ENCODE measurements at places on chromosomes 6 and 20.
A peak's percentile ranks its signal among the peaks of the same experiment; 100 is the strongest.

DNA sequence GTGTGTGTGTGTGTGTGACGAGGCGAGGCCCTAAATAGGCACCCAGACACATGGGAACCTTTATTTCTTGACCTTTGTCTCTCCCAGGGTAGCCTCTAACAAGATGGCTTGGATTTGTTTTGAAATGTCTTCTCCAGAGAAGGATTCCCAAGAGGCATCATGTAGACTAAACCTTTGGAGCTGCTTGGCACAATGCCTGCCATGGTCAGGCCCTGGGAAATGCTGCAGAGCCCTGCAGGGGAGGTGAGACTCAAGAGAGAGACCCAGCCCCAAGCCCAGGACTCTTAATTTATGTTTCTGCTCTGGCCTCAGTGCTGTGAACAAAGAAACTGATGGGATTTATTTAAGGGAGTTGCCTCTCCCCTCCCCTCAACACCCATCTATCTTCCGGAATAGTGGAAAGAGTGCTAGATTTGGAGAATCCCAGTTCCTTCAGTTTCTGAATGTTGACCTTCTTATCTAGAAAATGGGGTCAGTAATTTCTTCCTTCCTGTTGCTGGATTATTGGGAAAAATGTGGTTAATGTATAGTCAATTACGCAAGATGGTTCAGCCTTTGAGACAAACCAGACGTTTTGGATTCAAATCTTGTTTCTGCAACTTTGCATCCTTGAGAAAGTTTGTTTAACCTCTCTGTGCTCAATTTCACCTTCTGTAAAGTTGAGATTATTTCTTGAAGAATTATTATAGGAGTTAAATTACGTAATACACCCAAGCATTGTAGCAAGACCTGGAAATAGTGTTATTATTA, 434.8 kb downstream of the MAFB start:
- DNase-seq, result no peak

DNA sequence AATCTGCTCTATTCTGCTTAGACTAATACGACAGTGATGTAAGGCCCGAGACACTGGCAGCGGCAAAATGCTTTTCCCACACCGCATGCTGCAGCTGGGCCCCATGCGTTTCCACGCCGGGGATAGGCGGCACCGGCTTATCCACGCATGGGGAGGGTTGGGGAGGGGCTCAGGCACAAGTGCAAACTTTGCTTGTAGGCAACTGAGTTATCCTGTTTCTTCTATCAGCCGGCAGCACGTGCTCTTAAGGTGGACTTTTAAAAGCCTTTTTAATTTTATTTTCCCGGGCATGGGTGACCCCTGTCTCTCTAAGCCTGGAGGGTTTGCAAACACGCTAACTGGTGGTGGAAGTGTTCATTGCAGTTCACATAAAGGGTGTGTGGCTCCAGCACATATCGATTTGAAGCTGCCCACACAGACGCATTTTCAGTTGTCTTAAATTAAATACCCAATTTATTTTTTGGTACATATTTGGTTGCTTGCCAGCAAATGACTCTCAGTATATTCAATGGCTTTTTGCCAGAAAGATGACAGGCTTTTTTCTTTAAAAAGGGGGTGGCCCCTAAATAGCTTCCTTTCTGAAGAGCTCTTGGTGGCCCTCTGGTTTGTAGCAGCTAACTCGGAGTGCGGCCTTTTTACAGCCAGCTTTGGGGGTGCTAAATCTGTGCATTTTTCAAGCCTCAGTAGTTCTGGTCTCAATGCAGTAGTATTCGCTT, 561.8 kb upstream of the AGPAT4 start:
- no peak for DNase-seq

DNA sequence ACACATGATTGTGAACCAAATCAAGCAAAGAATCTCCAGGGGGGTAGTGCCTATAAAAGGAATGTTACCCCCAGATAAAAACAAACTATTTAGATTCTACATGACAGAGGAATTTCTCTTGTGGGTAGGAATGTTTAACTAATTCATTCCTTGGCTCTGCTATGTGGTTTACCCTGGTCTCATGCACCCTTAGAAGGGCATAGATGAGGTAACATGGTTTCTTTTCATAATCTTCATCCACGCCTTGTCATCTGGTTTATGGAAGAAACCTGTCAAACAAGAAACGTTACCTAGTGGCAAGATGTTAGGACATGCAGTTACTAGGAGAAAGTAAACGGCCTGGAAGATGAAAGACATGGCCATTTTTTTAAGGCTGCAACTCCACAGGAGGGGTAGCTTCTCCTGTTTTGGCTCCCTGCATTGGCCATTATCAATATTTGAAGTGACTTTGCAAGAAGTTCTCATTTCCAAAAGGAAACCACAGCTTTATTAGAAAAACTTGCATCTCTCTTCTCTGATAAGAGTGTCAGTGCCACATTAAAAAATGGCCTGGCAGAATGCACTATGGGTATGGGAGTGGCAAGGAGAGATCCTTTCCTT, 45.5 kb downstream of the STX11 start:
- DNase-seq, result no peak

GRCh38 chr6:142879527-142879926, 65.4 kb downstream of the HIVEP2 start:
- DNase-seq, result no peak

DNA sequence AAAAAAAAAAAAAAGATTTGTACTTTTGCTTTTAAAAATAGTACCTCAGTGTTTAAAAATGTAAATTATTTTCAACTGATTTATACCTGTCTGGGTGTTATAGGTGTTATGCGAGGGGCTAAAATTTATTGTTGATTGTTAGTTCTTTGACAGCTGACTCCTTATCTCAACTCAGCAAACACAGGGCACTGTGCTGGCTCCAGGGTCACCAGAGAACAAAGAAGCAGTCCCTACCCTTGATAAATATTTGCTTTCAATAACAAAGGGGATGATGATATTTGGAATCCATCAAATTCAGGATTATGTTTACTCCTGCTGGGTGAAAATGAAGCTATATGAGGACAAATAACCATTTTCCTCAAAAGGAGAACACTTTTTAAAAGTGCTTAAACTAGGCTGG, 34.2 kb upstream of the KAT14 start:
- no peak for DNase-seq

DNA sequence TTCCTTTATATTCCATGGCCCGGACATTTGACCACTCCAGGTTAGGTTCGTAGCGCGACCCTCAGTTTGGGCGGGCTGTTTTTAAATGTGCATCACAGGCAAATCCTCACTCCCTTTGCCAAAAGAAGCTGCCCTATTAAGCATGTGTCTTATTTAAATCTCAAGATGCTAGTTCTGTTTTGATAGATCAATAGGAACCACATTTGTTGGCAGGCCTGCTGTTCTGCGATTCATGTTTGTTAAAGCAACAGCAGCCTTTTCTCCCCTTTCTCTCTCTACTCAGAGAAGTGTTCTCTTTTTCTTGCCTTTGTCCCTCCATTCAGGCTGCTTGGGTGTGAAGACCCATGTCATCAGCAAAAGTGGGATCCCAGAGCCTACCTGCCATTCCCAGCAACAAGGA, 212.0 kb upstream of the SSTR4 start:
- no peak for DNase-seq

GRCh38 chr20:40741507-40742106, 52.6 kb upstream of the MAFB start:
- DNase-seq, result peak; percentile 5

GRCh38 chr6:33925936-33926335, 122.1 kb upstream of the MLN start:
- no peak for DNase-seq

GRCh38 chr6:88115307-88115706, 50.8 kb downstream of the CNR1 start:
- no peak for DNase-seq

GRCh38 chr20:15556869-15557268, 1016.4 kb downstream of the KIF16B start:
- DNase-seq, result no peak

DNA sequence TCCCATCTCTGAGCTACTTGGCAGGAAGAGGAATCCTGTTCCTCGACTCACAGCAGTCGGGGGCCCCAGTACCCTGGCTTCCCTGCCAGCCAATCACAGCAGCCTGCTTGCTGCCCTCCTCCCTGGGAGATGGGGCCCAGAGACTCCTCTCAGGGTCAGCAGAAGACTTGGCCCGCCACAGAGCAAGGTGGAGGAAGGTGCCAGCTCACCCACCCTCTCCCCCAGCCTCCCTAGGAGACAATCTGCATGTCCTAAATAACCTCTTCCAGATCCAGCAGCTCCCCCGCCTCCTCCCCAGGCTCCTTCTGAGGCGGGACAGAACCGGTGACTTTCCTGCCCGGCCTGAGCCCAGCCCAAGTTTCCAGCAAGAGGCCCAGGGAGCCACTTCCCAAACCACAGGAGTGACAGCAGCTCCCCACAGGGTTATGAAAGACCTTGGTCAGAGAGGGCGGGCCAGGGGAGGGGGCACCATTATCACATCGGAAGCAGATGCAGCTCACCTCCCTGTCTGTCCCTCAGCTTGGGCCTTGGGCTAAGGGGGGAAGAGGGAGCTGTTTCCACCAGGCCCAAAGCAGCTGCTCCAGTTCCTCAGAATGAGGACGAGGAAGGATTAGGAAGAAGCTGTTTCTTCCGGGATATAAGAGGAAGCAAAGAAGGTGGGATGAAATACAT, 2.3 kb downstream of the CCND3 start:
- DNase-seq, result no peak

DNA sequence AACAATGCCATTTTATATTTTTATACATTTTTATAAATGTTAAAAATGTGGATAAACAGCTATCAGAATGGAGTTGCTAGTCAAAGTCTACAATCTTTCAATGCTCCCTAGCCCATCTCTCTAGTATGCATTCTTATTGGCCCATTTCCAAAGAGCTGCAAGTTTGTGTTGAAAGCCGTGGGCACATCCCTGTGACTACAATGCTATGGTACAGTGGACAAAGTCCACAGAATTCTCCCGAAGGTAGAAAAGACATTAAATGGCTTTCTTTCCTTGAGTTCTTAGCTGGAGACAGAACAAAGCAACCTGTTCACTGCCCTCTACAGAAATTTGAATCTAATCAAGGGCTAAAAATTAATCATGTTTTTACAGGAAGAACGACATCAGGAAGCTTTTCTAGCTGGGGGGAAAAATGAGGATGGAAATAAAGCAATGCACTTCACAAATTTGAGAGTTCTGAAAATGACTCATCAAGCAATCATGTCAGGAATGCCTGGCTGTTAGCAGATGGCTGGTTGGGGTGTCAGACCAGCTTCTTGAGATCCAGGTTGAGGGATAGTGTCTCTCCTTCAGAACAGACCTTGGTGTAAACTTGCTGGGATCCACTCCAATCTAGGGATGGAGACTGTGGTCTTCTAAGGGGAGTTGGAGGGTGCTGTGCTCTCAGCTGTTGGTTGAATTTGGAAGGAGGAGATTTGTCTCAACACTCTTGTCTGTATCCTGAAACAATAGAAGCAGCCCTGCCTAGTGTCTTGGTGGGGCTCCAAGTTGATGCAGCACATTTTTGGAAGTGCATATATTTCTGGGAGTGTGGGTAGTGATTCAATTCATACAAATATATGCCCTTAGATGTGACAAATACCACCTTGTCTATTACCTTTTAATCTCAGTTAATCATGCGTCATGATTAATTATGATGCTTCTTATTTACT, 143.4 kb upstream of the PHACTR1 start:
- no peak for DNase-seq

DNA sequence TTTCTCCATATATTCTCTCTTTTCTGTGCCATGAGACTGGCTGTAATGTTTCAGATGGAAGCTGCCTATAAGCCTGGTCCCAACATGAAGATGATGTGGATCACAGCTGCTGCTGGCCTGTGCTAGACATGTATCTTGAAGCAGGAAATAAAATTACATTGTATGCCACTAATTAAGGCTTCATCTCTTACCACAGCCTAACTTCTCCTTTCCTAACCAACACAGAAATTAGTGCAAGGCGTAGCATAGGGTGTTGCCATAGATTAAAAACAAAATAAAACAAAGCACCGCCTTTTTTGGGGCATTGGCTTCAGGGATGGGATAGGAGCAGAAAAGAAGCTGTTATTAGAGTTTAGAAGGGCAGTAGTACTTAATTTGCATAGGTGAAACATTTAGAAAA, 4.7 kb upstream of the SLC17A4 start:
- no peak for DNase-seq

DNA sequence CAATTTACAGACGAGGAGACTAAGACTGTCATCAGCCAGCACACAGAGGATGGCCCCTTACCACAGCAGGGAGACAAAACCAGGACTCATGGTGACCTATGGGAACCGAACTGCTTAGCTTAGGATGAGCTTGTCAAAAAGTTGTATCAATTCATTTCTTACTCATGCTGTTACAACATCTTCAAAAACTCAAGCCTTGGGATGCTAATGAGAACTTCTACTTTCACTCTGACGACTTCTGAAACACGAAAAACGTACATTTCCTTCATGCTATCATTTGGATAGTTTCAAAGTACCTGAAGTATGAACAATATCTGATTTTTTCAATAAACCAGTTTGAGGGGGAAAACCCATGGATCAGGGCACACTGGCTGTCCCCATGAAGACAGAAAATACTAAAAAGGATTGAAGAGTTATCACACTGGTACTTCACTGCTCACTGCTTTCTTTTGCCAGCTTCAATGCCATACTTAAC, 31.9 kb downstream of the HIVEP2 start:
- no peak for DNase-seq

GRCh38 chr20:10508060-10508459, 73.0 kb downstream of the SLX4IP start:
- DNase-seq, result no peak

DNA sequence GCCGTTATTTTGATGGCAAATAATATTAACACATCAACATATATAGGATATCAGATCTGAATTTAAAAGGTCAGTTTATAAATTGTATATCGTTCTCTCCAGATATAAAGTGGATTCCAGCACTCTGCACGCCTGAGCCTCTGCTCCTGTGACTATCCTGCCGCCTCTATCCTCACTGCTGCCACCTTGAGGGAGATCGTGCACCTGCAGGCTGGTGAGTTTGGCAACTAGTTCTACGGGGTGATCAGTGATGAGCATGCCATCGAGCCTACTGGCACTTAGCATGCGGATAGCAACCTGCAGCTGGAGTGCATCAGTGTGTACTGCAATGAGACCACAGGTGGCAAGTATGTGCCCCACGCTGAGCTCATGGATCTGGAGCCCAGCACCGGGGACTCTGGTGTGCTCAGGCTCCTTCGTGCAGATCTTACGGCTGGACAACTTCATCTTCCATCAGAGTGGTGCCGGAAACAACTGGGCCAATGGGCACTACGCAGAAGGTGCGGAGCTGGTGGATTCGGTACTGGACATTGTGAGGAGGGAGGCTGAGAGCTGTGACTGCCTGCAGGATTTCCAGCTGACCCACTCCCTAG, 84.9 kb downstream of the FBXO5 start:
- DNase-seq, result peak; percentile 9

GRCh38 chr20:31602779-31603441, 2.2 kb upstream of the ID1 start:
- DNase-seq, result no peak

DNA sequence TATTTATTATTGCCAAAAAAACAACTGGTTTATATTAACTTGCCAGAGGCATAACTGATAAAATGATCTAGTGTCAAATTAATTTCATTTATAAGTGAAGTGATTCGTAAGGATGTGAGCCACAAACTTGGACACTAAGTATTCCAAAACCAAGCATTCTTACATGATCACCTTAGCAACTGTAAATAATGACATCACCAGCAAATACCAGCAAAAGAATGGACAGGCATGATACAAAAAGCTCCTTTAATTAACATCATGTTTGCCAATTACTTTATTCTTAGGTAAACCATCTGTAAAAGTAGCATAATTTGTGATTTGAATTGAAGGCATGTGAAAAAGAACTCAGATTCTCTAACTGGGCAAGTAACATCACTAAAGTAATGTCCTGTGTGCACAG, 17.2 kb upstream of the FNDC1 start:
- no peak for DNase-seq

- DNase-seq, result no peak
These were observed 75.3 kb upstream of the MRAP2 start for GRCh38 chr6:83958241-83958685.

- DNase-seq, result no peak
These were observed 1.0 kb downstream of the BCL2L1 start for GRCh38 chr20:31721408-31722256.
